ENCODE measurements at places on chromosomes 16 and 17. TPM values are rescaled to one million over a fixed set of nuclear protein-coding genes. Genes with fewer than 3 reads are reported as not detected.

DNA sequence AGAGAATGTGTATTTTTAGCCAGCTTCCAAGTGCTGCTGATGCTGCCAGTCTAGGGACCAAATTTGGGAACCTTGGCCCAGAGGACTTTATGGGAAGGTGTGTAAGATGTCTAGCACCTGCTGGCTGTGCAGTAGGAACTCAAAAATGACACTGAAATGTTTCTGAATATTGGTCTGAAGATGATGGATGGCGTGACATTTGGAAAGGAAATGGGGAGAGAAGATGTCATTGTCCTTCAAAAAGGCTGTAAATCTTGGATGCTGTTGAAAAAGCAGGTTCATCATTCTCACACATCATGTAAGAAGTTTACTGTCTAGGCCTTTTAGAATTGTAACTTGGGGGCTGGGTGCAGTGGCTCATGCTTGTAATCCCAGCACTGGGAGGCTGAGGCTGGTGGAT lies 6.7 kb downstream of the EPN2 start:
- DNase-seq: no peak
- H3K4me3 ChIP-seq: no peak overlapping the region
- no peak overlapping the region for H3K27ac ChIP-seq
- no peaks in the 10 kb centered on the region for H3K27me3 ChIP-seq
- H3K36me3 ChIP-seq: no peaks in the 10 kb centered on the region
- H3K4me1 ChIP-seq: peaks cover 89% of the 10 kb centered on the region

- H3K4me1 ChIP-seq: peaks cover 17% of the 10 kb centered on the region
- H3K4me3 ChIP-seq: peak overlapping the region; percentile 84
- no peak for DNase-seq
- H3K27me3 ChIP-seq: no peaks in the 10 kb centered on the region
These were observed 963 bp downstream of the COPRS start for GRCh38 chr17:31857920-31858641.

DNA sequence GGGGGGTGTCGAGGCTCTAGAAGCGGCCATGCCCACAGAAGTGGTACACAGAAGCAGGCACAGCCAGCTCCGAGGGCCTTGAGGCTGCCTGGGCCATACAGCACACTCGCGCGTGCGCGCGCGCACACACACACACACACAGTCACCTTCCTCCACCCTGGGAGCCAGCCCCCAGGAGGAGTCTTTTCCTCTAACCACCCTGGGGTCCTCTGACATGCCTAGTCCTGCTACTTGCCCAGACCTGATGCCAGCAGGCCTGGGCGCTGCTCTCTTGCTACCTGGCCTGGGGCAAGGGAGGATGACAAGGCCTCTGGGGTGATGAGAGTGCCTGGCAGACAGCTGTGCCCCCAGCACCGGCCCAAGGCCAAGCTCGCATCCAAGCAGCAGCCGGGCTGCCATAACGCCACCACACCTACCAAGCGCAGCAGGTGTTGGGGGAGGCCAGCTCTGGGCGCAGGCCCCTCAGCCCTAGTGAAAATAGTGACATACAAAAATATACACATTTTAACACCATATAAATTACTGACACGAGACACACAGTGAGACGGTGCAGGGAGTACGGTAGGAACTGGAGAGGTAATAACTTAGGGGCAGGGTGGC lies 41.1 kb downstream of the TSC2 start:
- H3K4me1 ChIP-seq: peaks cover 43% of the 10 kb centered on the region
- no peak overlapping the region for H3K4me3 ChIP-seq
- H3K36me3 ChIP-seq: peaks cover 78% of the 10 kb centered on the region
- no peak overlapping the region for H3K27ac ChIP-seq
- H3K27me3 ChIP-seq: no peaks in the 10 kb centered on the region
- no peak for DNase-seq

GRCh38 chr16:4800290-4801041 lies 2.0 kb downstream of the ROGDI start:
- H3K4me1 ChIP-seq: peaks cover 49% of the 10 kb centered on the region
- H3K4me3 ChIP-seq: no peak overlapping the region
- no peaks in the 10 kb centered on the region for H3K27me3 ChIP-seq
- peak; percentile 75 for DNase-seq
- peak overlapping the region; percentile 86 for H3K27ac ChIP-seq
- H3K36me3 ChIP-seq: peaks cover 10% of the 10 kb centered on the region

- H3K4me1 ChIP-seq: peaks cover 30% of the 10 kb centered on the region
- H3K27ac ChIP-seq: no peak overlapping the region
- DNase-seq: no peak
- H3K36me3 ChIP-seq: peaks cover 59% of the 10 kb centered on the region
- H3K4me3 ChIP-seq: no peak overlapping the region
These were observed 22.9 kb downstream of the ALDH3A2 start for GRCh38 chr17:19671433-19671832.

Gene PRAC2
- polyA plus RNA-seq: not detected

Gene KRT10
- polyA plus RNA-seq: 46.1 TPM

Gene KRTAP4-6
- not detected for polyA plus RNA-seq

Gene HSF5
- not detected for polyA plus RNA-seq

Gene SEZ6L2
- 7.6 TPM for polyA plus RNA-seq
